Fibroblast of lung (primary cell): ENCODE measurements at places on chromosomes 2 and 18. TPM values are rescaled to one million over a fixed set of nuclear protein-coding genes. Genes with fewer than 3 reads are reported as not detected.

PSD4 gene
- 1.0 and 1.4 TPM in 2 replicates for polyA plus RNA-seq

GPR75 gene
- polyA plus RNA-seq, result 1.4 and 2.1 TPM in 2 replicates

REG3A gene
- not detected in 2 replicates for polyA plus RNA-seq

CROCC2 gene
- 0.02 and 0.12 TPM in 2 replicates for polyA plus RNA-seq

PTPN2 gene
- polyA plus RNA-seq, result 18.7 and 23.7 TPM in 2 replicates

SCYGR1 gene
- polyA plus RNA-seq, result not detected in 2 replicates

ZNF513 gene
- polyA plus RNA-seq, result 7.0 and 7.4 TPM in 2 replicates

SLC25A52 gene
- polyA plus RNA-seq, result 0.06 TPM in 1 of 2 replicates, not detected in the other

SP100 gene
- 73.7 and 106 TPM in 2 replicates for polyA plus RNA-seq

SIX3 gene
- polyA plus RNA-seq, result not detected in 2 replicates

PLCL1 gene
- polyA plus RNA-seq, result 0.48 and 0.78 TPM in 2 replicates

EVX2 gene
- polyA plus RNA-seq, result not detected in 2 replicates

DUSP2 gene
- 0.17 and 0.26 TPM in 2 replicates for polyA plus RNA-seq

CAPN14 gene
- polyA plus RNA-seq, result 0.05 and 0.07 TPM in 2 replicates

GLI2 gene
- 2.8 and 3.8 TPM in 2 replicates for polyA plus RNA-seq

FRZB gene
- polyA plus RNA-seq, result 1.4 and 1.5 TPM in 2 replicates

MMADHC gene
- 148 and 156 TPM in 2 replicates for polyA plus RNA-seq

KLHL41 gene
- 0.42 and 1.2 TPM in 2 replicates for polyA plus RNA-seq

ASAP2 gene
- polyA plus RNA-seq, result 19.9 and 24.0 TPM in 2 replicates

PLGLB1 gene
- 0.41 and 0.66 TPM in 2 replicates for polyA plus RNA-seq

LIPG gene
- 0.30 and 2.3 TPM in 2 replicates for polyA plus RNA-seq

SCYGR4 gene
- polyA plus RNA-seq, result not detected in 2 replicates

SSB gene
- 121 and 138 TPM in 2 replicates for polyA plus RNA-seq

GALNT13 gene
- polyA plus RNA-seq, result not detected in 2 replicates

AFF3 gene
- polyA plus RNA-seq, result 0.24 and 2.5 TPM in 2 replicates

AKAIN1 gene
- not detected in 2 replicates for polyA plus RNA-seq
